ENCODE measurements at places on chromosomes 7 and 10. TPM values are rescaled to one million over a fixed set of nuclear protein-coding genes. Genes with fewer than 3 reads are reported as not detected.

The C10orf67 gene
- total RNA-seq = 0.54 TPM

- DNase-seq = no peak
Measured at GRCh38 chr7:84688671-84689070, 494.1 kb upstream of the SEMA3A start.

DNA sequence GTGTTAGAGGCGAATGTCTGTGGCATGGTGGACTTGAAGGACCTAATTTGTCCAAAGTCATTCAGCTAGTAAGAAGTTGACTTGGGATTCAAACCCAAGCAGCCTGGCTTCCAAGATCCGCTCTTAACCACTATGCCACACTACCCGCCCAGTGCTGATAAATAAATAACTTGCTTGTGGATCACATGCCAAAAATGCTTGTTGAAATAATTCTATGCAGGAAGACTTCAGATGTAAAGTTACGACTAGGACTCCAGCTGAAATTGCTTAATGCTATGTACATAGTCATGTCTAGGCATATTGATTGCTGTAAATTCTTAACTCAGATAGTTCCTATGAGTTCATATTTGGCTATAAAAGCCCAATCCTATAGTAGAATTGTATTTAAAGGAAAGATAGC is 76.0 kb downstream of the PLXDC2 start:
- DNase-seq = no peak

DNA sequence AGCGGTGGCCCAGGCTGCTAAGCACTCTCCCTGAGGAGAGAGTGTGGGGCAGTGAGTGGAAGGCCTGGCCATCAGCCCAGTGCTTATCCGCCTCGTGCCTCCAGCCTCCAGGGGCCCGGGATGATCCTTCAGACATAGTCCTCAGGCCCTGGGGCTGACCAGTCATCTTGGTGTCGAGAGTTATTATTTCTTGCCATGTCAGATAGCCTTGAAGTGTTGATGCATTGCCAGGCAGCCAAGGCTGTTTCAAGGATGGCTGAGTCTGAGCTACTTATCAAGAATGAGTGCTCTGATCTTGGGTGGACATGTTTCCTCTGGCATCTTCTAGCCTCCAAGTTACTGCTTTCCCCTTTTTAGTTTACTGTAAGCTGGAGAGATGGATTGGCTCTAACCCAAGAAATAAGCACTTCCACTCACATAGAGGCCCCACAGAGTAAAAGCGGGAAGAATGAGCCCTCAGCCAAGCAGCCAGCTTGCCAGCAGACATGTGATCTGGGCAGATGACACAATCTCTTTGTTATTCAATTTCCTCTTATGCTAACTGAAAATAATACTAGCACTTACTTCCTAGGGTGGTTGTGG is 136.5 kb upstream of the NAMPT start:
- DNase-seq = peak; percentile 87

DNA sequence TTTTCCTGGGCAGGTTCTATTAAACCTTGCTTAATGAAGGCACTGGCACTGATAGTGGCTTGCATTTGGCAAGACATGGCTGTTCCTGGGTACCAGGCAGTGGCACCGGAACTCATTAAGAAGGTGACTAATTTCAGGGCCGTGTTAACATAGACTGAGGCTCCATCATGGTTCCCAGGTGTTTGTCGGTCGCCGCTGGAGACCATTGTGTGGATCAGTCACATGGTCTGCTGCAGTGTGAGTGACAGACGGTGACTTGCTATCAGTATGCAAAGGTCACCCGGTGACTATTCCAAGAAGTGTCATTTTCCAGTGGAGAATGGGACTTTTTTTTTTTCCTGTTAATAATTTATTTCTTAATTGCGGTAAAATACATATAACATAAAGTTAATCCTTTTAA is 106.3 kb downstream of the INSYN2A start:
- DNase-seq = no peak

DNA sequence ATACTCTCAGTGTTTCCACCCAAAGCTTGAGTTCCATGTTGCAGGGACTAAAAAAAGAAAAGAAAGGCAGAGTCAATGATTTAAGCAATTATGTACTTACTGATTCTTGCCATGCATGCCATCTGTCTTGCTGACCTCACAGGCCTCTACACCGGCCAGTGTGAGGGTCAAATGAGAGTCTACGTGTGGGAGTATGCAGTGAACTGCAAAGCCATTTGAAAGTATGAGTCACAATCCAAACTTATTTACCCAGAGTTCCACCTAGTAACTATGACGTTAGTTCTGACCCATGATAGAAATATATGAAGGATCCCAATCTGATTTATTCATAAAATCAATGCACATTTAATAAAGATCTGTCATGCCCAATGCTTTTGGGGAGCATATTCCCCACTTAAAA is 26.5 kb downstream of the PDE1C start:
- DNase-seq = no peak

GRCh38 chr7:31997423-31997822 is 72.8 kb downstream of the PDE1C start:
- no peak for DNase-seq

The ABCC2 gene
- 0.67 TPM for total RNA-seq

GRCh38 chr7:155168597-155169480 is 98.7 kb downstream of the HTR5A start:
- DNase-seq = no peak

The SPDYE5 gene
- total RNA-seq = not detected

GRCh38 chr10:60044242-60044641 is 137.9 kb upstream of the CCDC6 start:
- no peak for DNase-seq

DNA sequence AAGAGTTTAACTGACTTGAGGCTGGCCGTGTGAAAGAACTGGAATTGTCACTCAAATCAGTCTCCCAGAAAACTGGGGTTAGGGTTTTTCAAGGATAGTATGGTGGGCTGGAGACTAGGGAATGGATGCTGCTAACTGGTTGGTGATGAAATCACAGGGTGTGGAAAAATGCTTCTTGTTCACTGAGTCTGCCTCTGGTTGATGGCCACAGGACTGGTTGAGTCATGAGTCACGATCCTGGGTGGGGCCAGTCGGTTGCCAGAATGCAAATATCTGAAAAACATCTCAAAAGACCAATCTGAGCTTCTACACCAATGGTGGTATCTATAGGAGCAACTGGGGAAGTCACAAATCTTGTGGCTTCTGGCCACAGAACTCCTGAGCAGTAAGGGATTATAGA is 16.3 kb upstream of the BAMBI start:
- DNase-seq = no peak

DNA sequence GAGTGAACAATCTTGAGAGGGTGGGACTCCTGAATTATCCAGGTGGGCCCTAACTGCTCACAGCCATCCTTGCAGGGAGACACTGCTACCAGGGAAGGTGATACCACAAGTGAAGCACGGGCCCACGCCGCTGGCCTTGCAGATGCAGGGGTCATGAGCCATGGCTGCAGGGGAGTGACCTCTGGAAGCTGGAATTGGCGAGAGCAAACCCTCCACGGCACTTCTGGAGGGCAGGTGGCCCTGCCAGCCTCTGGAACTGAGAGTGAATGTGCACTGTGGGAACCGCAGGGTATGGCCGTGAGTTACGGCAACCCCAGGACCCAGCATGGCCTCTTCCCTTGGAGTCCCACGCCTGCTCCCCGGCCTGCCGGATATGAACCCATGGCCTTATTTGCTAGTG is 37.5 kb downstream of the STK32C start:
- peak; percentile 29 for DNase-seq

DNA sequence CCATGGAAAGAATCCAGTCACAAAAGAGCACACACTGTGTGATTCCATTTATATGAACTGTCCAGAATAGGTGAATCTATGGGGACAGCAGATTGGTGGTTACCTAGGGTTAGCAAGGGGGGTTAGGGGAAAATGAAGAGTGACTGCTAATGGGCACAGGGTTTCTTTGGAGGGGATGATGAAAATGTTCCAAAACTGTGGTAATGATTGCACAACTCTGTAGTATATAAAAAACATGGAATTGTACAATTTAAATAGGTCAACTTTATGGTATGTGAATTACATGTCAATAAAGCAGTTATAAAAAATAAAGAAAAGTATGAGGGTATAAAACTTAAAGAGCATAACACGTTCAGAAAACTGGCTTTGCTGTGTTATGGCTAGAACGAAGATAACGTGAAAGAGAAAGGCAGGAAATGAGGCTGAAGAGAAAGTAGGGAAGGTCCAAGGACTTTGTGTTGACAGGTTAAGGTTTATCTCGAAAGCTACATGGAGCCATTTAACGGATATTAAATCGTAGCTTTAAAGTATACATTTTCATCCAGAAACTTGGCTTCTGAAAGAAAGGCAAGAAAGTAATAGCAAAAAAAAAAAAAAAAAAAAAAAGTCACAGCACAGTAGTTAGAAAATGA is 26.4 kb upstream of the MSS51 start:
- no peak for DNase-seq

DNA sequence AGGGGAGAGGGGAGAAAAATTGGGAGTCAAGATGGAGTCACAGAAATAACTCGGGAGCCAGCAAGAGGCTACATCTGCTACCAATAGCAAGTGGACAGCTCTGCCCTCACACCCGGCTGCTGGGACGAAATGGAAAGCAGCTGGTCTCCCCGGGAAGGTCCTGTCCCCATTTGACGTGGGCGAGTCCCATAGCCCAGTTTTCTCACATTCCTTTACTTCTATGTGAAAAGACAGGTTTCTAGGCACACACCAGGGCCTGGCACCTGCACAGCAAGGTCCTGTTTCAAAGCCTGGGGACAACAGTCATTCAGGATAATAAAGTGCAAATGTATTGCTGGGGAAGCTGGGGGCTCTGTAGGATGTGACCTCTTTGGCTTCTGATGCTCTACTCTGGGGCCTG is 162.6 kb downstream of the OAT start:
- no peak for DNase-seq
